HCEC 1CT (cell line): ENCODE measurements at places on chromosomes 4 and X.
A peak's percentile ranks its signal among the peaks of the same experiment; 100 is the strongest.

DNA sequence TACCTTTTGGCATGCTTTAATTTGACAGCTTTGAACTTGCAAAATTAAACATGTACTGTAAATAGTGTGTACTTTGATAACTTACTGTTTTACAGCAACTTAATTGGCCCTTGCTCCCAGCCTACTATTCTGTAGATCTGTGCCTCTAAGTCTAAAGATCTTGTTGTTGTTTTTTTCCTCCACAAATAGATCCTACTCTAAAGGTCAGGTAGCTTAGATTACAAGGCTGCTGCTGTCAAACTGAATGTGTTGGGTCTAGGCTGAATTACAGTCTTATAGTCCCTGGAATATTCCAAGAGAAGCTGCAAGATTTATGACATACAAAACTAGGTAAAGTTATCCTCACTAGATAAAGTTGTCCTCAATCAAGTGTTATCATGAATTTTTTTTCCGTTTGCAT, 18.7 kb downstream of the DIAPH2 start:
- no peak for DNase-seq

DNA sequence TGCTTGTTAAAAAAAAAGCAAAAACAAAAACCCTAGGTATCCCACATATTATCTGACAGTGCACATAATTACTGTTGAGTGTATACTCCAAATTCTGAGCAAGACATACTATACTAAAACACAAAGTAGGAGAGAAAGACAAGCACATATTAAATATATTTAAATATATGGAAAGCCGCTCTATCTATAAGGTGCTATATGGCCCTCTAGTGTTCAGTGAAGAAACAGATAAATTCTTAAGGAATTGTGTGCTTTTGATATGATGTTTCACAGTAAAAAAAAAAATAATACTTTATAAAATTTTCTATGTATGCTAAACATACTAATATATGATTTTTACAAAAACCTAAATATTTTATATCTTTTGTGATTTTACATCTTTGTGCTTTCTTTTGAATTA, 137.8 kb downstream of the FBXW7 start:
- DNase-seq, result peak; percentile 16

DNA sequence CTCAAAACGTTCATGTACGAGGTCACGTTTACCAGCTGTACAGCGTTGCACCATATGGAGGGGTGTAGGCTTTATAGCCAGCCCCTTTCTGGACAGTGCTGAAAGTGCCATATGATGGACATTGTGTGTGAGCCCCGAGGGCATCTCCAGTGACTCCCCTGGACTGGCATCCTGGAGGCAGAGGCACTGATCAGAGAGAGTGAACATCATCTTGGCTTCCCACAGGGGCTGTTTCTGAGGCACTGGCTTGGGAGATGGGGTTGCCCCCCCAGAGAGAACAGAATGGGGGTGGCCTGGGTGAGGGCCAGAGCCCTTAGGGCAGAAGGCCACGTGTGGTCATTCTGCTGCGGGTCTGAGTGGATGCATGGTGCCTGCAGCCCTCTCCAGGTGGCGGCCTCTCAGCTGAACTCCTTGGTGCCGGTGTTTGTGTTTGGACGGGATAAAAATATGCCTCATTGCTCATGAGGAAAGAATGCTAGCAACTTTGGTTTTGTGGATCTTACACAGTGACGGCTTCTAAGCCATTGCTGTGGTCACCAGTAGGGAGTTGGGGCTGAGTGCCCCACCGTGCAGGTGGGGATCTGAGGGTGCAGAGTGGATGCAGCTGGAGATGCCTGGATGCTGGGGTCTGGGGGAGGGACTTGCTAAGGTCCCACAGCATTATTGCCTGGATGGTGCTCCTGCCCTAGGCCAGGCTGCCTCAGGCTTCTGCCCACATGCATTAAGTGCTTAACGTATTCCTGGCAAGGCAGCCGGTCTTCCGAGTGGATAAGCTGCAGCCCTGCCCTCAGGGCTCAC, 3.4 kb downstream of the WFS1 start:
- DNase-seq, result peak; percentile 58

- DNase-seq, result no peak
Measured at GRCh38 chr4:133147286-133147821, 1.7 kb upstream of the PCDH10 start.
